ENCODE measurements at places on chromosomes 2 and 18.

GRCh38 chr2:50635824-50636223 is 396.1 kb downstream of the NRXN1 start:
- DNase-seq: no peak

GRCh38 chr18:71327441-71327840 is 1038.6 kb downstream of the SOCS6 start:
- no peak for DNase-seq

DNA sequence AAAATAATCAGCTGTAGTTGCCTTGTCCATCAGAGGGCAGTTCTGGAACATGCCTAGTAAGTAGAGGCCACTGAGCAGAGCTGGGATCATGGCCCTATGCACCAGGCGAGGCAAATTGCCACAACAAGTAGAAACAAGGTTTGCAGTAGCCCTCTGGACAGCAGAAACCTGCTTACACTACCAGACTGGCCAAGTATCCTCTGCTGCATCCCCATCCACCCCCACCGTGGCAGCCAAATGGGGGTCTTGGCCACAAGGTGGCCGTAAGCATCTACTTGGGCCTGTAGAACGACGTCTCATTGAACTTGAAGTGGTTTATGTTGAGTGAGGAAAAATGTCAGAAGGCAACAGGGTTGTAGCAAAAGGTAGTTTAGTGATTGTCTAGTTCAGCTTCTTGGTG is 241.2 kb downstream of the ALPK2 start:
- no peak for DNase-seq

DNA sequence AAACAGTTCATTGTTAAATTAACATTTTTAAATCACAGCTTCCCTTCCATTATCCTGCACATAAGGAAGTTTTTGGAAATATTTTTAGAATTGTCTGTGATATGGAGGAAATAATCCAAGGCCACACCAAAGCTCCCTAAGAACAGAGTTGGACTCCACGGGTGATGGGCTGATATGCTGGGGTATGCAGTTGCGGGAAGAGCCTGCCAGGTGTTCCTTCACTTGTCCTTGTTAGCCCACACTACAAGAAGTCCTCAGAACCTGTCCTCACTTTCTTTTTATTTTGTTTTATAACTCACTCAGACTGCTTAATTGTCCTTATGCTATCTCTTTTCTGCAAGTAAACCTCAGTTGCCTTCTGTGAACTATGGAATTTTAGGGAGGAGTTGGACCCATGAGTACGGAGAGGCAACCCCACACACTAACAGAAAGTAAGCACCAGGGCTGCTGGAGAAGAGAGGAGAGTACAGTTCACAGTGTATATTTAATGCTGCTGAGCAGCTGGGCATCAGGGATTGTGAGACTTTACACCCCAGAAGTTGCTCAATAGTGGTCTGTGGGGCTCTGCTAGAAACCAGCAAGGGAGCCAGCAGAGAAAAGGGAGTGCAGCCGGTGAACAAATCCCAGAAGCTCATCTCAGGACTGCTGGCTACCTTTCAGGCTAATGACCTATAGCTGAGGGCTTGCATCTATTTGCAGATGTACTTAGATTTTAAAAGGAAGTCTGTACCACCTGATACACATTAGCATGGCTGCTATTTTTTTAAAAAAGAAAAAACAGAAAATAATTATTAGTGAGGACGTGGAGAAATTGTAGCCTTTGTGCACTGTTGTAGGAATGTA is 280.1 kb upstream of the STON1 start:
- peak; percentile 57 for DNase-seq

DNA sequence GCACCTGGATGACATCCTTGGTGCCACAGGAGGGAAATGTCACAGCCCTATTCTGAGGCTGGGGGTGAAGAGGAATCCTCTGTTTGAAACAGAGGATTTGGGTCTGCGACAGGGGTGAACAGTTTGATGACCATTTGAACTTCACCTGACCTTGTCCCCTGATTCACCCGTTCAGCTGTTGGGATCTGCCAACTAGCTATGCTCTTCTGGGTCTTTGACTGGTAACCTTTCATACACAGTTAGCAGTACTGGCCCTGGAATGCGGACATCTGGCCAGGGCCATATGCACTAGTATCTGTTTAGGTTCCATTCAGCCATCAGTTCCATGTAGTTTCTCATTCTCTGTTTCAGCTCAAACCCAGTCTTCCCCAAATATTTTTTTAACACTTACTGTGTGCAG is 72.6 kb upstream of the MCFD2 start:
- no peak for DNase-seq

DNA sequence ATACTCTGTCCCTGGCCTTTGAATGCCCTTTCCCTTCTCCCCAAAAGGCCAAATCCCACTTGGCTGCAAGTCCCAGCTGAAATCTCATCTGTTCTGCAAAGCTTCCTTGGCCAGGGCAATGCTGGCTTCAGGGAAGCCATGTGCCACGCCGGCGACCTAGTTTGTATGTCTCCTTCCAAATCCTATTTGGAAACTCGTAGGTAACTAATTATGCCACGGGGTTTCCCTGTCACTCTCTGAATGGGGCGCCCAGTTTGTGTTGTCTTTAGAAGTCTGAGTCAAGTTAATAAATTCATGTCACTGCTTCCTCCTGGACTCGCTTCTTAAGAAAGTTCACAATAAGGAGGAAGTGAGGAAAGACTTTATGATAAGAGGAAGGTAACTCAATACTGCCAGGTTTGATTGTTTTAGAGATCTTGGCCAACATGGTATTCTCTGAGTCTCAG is 19.1 kb downstream of the FHL2 start:
- DNase-seq: no peak

- no peak for DNase-seq
Observed at GRCh38 chr2:152701198-152701597, 16.1 kb downstream of the PRPF40A start.

- DNase-seq: peak; percentile 67
Observed at GRCh38 chr2:20568501-20569463, 82.1 kb downstream of the HS1BP3 start.

GRCh38 chr2:150806336-150806735 is 318.9 kb upstream of the RND3 start:
- DNase-seq: no peak

- no peak for DNase-seq
Observed at GRCh38 chr2:3626812-3627499, 31.0 kb upstream of the ALLC start.

- DNase-seq: no peak
Observed at GRCh38 chr2:165149439-165149838, 54.4 kb downstream of the SCN3A start.

DNA sequence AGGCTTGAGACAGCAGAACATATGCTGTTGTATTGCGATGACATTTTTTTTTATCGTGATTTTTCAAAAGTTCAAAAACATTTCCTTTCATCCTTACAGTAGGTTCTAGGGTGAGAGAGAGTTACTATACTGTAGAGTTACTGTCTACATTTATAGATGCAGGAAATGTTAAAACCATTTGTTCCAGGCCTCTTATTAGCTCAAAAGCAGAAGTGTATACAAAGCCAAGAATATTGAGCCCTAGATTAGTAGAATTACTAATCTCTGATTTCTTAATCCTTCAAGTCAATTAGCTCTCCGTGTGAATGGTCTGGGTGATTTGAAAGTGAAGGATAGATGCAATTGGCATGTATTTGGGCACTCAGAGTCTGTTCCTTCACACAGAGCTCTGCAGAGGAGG is 73.1 kb downstream of the MAPRE2 start:
- no peak for DNase-seq

DNA sequence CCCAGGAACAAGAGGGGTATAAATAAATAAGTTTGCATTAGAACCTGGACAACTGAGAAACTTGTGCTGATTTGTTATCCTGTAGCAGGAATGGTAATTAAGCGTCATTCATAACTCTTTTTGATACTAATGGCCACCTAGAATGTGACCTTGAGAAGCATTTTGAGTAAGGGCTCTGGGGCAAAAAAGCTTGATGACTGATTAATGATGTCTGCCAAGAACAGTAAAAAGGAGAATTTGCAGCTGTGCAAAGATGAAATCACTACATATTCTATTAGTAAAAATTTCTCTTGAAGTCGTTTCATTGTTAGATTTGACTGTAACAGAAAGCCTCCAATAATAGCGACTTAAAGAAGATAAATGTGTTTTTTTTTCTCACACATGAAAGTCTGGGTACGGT is 157.7 kb downstream of the PRKCE start:
- no peak for DNase-seq

GRCh38 chr2:216056739-216057138 is 24.9 kb downstream of the PECR start:
- no peak for DNase-seq

- no peak for DNase-seq
Observed at GRCh38 chr2:165634855-165635254, 159.2 kb downstream of the GALNT3 start.

DNA sequence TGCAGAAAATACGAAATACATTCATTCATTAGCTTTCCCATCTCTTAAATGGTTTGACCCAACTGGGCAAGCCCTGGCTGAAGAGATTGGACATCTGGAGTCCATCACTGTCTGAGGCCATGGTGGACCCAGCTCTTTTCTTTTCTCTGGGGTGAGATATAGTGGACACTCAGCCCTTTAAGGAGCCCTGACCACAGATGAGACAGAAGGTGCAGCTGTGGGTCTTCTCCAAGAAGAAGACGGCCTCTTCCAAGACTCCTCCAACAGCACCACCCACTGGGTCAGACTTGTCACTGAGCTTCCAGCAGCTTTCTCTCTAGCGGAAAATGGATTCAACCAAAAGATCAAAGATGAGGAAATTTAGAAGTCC is 27.2 kb downstream of the TWIST2 start:
- peak; percentile 76 for DNase-seq

- DNase-seq: peak; percentile 0
Observed at GRCh38 chr2:81389203-81389602, 1084.7 kb upstream of the LRRTM1 start.

GRCh38 chr2:8835279-8835678 is 2.1 kb downstream of the KIDINS220 start:
- DNase-seq: no peak

- peak; percentile 31 for DNase-seq
Observed at GRCh38 chr2:237663517-237664110, 36.2 kb downstream of the LRRFIP1 start.

DNA sequence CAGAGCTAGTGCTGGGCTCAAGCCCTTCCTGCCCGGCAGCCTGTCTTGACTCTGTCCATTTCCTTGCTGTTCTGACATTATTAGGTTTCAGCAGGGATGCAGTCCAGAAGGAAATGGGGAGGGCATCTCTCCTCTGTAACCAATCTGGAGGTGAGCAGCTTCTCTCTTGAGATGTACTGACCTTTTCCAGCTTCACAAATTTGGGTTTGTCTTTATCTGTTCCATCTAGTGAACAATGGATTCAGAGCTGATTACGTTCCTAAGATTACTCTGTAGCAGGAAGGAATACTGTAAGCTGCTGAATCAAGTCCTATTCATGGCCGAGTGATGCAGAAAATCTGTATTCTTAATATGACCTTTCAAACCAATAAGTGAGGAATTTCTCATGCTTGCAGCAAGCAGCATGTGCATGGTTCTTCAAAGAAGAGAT is 11.0 kb downstream of the PLA2R1 start:
- DNase-seq: no peak

DNA sequence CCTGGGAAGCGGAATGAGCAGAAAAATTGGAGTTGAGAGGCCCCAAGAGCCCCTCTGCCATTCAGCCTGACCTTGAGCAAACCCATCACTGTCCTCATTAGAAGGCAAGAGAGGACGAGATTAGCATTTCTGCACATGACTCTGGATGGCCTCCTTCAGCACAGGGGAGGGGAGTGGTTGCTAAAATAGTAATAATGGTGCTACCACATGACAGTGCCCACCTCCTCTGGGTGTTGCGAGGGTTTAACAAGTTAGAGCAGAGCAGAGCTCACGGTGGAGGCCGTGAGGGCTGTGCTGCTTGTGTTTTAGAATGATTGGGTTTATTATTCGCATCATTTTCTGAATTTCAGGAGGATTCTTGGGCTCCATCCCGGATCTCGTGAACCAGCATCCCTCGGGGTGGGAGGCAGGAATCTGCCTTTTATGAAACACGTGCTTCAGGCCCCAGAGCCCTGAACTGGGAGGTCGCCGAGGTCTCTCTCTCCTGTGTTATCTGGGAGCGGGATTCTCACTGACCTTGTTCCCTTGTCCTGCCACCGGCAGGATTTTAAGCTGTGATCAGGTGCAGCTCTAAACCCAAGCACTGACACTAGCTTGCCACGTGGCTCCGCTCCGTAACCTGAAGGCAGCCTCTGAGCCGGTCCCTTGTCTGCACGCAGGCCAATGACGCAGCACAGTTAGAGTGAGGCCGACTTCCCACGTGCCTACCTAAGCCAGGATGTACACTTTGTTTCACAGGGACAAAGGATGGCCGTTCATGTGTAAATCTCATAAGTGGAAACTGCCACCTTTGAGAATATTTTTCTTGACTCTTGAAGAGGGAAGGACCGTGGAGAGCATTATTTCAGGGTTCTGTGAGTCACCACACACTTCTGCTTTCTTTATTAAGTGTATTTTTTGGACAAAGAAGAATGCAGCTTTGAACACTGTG is 142.3 kb downstream of the ACOXL start:
- DNase-seq: no peak

GRCh38 chr2:180618570-180618969 is 361.8 kb upstream of the UBE2E3 start:
- DNase-seq: peak; percentile 36

DNA sequence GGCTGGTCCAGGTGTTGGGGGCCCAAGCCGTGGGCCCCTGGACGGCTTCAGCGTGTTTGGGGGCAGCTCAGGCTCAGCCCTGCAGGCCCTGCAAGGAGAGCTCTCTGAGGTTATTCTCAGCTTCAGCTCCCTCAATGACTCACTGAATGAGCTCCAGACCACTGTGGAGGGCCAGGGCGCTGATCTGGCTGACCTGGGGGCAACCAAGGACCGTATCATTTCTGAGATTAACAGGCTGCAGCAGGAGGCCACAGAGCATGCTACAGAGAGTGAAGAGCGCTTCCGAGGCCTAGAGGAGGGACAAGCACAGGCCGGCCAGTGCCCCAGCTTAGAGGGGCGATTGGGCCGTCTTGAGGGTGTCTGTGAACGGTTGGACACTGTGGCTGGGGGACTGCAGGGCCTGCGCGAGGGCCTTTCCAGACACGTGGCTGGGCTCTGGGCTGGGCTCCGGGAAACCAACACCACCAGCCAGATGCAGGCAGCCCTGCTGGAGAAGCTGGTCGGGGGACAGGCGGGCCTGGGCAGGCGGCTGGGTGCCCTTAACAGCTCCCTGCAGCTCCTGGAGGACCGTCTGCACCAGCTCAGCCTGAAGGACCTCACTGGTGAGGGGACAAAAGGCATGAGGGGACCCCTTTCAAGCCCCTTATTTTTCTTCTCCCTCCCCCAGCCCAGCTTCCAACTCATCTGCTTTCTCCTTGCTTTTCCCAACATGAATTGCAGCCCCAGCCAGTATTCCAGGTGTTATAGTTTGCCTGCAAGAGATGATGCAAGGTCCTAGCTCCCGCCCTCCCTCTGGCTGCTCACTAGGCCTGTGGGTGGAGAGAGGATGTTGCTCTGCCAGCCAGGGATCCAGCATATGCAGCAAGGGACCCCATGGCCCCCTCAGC is 2.9 kb upstream of the KHK start:
- DNase-seq: no peak

- no peak for DNase-seq
Observed at GRCh38 chr2:229925201-229925600, 2.9 kb downstream of the FBXO36 start.

GRCh38 chr2:189854187-189854586 is 69.9 kb downstream of the PMS1 start:
- peak; percentile 72 for DNase-seq

GRCh38 chr2:177273408-177273807 is 8.9 kb upstream of the NFE2L2 start:
- peak; percentile 83 for DNase-seq

Data from fibroblast of mammary gland (primary cell).